ENCODE measurements at places on chromosomes 2 and 18. TPM values are rescaled to one million over a fixed set of nuclear protein-coding genes. Genes with fewer than 3 reads are reported as not detected.

Gene ALPG
- total RNA-seq: not detected

DNA sequence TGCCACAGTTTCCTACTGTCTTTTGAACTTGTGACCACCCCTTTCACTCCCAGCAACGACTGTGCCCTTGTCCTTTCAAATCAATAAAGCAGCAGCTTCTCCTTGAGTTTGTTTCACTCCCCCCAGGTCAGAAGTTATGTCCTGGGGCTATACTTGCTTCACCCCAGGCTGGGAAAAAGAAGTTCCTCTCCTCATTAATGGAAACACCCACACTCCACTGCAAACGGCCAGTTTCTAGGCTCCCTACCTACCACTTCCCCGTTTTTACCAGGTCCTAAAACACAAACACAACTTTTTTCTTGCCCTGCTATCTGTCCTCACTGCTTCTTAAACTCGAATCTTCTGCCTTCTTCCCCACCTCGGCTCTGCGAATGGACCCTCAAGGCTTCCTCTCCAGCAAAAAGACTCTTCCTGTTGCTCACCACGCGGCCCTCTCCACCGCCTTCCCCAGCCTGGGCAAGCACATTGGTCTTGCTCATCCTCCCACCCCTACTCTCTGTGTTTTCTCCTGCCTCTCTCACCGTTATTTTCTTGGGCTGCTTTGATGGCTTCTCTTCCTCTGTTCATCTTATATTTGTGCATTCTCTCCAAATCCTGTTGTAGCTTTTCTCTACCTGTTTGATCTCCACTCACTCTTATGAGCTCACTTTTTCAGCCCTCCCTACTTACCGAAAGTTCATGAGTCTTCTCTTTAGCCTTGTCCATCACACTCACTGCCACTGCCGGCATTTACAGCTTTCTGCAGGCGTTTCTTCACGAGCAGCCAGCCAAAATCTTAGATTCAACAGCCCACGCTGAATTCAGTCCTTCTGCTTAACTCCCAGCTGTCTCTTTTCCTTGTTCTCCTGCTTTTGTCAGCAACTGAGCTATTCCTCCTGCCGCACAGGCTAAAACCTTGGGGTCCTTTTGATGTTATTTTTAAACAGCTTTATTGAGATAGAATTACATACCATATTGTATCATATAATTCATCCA, 7.0 kb upstream of the SP5 start:
- DNase-seq: no peak

DNA sequence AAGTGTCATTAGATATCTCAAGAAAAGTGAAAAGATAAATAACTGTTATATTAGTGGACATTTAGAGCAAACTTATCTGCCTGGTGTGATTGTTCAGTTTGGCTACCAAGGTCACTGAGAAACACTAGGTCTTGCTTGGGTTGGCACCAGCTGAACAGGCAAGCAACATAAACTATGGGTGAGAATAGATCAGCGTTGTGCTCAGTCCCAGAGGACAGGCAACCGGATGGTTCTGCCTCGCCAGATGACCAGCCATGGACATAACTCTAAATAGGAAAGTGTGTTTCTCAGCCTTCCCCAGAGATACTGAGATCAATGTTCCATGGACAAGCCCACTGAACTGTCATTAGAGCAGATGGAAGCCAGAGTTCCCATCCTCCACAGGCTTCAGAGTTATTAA, 203.4 kb upstream of the VRK2 start:
- no peak for DNase-seq

DNA sequence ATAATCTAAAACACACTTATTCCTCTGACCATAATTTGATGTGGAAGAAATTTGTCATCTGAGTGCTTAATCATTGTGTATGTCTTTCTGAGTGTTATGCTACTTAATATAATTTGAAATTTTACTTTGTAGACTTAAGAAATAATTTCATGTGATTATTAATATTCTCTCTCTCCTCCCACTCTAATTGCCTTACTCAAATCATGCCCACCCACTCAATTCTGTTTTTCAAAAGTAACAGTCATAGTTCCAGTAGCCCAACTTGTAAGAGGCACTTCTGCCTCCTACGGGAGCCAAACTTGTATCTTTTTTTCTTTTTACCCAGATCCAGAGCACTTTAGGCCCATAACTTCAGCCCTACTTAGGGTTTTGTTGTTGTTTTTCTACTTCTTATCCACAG, 18.5 kb upstream of the KYNU start:
- DNase-seq: no peak

Gene NAT8
- not detected for total RNA-seq

Gene KHK
- 4.1 TPM for total RNA-seq

GRCh38 chr2:166671801-166672200, 177.8 kb upstream of the SCN7A start:
- no peak for DNase-seq

DNA sequence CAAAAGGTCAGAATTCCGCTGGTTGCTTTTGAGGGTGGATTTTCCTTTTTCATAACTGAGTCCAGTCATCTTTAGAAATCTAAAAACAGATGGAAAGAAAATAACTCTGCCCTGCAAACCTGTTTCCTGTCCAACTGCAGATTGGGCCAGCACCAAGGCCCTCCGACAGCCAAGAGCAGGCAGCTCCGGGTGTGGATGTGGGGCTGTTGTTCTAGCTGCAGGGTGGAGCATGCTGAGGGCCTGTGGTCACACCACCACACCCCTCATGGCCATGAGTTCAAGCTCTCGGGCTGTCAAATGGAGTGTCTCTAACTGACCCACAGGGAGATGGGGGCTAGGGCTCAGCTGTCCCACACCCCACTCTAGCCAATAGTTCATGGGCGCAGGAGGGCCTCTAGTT, 69.3 kb upstream of the BZW1 start:
- DNase-seq: no peak

- DNase-seq: no peak
Observed at GRCh38 chr2:154537843-154538450, 160.5 kb upstream of the KCNJ3 start.

Gene C2orf81
- 1.6 TPM for total RNA-seq

Gene VIL1
- total RNA-seq: not detected

Measured in breast epithelium (tissue), 4 donors.